T-helper 2 cell (primary cell): ENCODE measurements at places on chromosomes 1 and 21.

DNA sequence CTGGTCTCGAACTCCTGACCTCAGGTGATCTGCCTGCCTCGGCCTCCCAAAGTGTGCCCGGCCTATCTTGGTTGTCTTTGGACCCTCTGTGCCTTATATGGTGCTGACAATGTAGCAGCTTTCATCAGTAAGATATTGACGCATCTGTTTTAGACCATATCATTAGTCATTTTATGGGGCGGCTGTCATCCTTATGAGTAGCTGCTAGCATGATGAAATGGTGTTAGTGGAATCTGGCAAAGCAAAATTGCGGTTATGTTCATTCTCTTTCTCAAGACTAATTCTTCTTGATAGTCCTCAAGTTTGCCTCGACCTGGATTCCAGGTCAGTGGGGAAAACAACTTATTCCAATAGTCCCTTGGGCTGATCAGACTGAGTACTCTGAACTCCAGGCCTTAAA lies 199.9 kb downstream of the PRDM2 start:
- DNase-seq: no peak

DNA sequence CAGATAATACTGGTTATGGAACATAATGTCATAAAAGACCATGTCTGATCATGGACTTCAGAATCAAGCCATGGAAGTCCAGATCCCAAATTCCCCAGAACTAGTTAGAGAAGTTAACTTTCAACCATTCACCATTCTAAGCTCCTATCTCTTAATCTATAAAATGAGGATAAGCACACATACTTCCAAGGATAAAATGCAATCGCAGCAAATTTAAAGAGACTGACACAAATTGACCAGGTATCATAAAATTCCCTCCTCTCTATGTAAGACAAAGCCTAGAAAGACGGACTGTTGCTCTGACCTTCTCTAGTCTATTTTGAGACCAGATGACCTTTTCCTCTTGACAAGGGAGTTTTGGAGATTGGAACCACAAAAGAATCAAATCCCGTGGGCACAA lies 426.7 kb downstream of the PLPP3 start:
- DNase-seq: no peak

DNA sequence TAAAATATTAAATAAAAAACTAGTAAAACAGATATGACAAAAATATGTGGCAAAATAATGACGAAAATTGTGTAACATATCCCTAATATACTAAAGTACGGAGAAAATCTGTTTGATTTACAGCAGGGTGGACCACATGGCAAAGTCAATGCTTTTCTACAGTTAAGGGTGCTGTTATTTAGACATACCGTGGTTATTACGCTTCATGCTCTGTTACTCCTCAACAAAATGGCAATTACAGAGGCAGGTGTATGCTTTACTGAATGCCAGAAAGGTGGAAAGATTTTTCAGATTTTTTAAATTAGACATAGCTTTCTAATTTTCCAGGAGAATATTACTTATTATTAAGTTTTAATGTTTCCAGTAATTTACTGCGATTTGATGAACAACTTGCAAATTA lies 343.9 kb upstream of the DPYD start:
- DNase-seq: no peak

- DNase-seq: no peak
Observed at GRCh38 chr1:66300972-66301451, 232.9 kb upstream of the SGIP1 start.
